ENCODE measurements at places on chromosomes 4 and X.

DNA sequence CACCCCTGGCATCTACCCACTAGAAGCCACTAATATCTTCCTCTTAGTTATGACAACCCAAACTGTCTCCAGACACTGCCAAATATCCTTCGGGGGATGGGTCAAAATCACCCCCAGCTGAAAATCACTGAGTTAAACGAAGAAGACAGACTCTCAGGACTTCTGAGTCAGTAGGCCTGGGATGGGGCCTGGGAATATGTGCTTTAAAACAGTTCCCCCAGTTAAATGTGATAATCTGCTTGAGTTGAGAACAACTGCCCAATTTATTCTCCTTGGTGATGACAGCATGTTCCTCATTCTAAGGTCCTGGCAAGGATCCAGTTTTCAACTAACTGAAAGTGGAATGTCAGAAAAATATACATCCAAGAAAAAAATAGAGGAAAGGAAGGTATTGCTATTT lies 52.4 kb downstream of the CBLL2 start:
- DNase-seq = no peak

- DNase-seq = peak; percentile 45
These were observed 20.0 kb upstream of the CAMK2D start for GRCh38 chr4:113781439-113782040.

GRCh38 chr4:25178838-25179261 lies 18.6 kb upstream of the SEPSECS start:
- DNase-seq = no peak

GRCh38 chr4:184329659-184330400 lies 112.2 kb upstream of the ENPP6 start:
- DNase-seq = no peak

- DNase-seq = no peak
These were observed 1323.4 kb downstream of the C4orf33 start for GRCh38 chr4:130419211-130419975.

GRCh38 chr4:114922592-114922933 lies 190.9 kb downstream of the NDST4 start:
- DNase-seq = no peak

DNA sequence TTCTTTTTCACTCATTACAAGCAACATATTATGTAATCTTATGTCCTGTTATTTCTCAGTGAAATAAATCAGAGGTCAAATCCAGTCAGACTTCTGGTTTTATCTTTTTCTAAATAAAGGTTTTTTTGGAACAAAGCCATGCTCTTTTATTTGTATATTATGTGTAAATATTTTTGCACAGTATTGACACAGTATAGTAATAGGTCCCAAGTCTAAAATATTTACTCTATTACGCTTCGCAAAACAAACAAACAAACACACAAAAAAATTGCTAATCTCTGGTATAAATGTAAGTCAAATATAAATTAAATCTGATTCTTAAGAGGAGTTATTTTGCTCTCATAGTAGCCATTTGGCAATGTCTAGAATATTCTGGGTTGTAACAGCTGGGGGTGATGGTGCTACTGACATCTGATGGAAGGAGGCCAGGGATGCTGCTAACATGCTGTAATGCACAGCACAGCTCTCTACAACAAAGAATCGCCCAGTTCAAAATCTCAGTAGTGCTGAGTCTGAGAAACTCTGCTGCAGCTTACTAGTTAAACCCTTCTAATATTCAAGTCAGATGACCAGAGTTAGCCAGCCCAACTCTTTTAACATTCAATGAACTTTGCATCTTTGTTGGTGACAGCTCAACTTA lies 602.1 kb downstream of the RAB28 start:
- DNase-seq = no peak

GRCh38 chrX:56987741-56988140 lies 7.6 kb downstream of the SPIN3 start:
- no peak for DNase-seq

GRCh38 chr4:156487107-156487506 lies 484.5 kb downstream of the PDGFC start:
- no peak for DNase-seq

- peak; percentile 68 for DNase-seq
These were observed 411.5 kb upstream of the FTHL17 start for GRCh38 chrX:31483336-31483735.

GRCh38 chrX:82127228-82128123 lies 925.6 kb downstream of the SH3BGRL start:
- DNase-seq = no peak

GRCh38 chrX:23854122-23854521 lies 53.6 kb downstream of the APOO start:
- no peak for DNase-seq

DNA sequence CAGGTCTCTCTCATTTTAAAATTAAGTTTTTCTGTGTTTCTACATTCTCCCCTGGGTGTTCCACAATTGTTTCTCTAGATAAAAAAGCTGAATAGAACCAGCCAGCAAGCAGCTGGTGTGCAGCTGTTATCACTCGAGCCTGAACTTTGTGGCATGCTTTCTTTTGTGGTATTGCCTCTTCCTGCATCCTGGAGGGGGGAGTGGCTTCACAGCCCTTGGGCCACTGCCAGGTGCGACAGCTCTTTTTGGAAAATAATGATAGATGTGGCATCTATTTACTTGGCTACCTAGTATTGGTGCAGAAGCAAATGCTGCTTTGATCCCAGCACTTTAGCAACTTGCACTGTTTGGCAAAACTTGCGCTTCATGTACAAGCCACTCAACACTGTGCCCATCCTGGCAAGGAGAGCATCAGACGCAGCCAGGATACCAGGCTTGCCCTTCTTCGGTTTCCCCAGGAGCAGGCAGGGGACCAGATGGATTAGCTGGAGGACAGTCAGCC lies 69.4 kb downstream of the HMGB2 start:
- DNase-seq = peak; percentile 52

DNA sequence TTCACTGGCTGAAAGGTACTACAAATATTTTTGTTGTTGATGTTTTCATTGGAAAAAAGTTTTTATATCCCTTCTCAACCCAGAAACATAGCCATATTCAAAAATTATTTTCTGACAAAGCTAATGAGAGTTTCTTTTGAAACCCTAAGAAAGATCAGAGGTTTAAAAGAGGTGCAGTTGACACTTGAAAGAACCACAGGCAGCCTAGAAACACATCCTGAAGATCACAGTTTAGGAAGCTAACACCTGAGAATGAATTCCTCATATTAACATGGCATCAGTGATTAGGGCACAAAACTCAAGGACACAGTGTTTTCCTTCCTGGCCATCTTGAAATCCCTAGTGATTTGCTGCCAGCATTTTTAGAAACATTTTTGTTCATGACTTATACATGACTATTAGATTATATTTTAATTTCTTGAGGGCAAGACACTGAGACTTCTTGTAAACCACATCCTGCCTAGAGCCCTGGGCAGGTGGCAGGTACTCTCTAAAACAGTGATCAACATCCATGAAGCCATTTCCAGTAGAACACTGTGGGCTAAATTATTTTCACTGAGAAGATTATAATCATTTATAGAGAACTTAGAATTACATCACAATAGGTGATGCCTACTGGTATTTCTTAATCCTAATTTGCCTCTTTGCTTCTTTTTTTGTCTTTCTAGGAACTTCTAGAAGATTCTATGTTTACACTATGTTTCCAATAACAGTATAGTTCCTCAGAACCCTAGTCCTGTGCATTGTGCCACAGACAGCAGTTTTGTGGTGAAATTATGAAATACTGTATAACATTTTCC lies 80.0 kb downstream of the ARSJ start:
- DNase-seq = no peak

- DNase-seq = no peak
These were observed 115.4 kb downstream of the EFNB1 start for GRCh38 chrX:68944211-68944610.

All from GM03348 (cell line).